Activated T-helper 17 cell treated with anti-CD3 and anti-CD28 coated beads, Interleukin-2, amount 50 U/mL, for 72 hours (primary cell): ENCODE measurements at places on chromosomes 2 and 18.

DNA sequence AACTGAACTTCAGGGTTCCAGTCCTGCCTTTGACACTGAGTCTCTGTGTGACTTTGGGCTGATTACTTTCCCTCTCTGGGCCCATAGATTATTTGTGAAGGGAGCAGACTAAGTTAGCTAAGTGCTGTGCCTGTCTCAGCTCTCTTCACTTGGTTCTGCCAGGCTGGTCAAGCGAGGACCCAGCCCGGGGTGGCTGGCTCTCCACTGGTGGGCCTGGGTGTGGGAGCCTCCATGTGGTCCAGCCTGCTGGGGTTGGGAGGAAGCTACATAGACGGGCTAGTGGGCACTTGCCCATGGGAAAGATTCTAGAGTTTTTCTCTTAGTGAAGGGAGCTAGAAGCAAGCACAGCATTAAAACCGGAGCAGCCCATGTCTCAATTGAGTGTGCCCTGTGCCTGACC lies 59.0 kb downstream of the DYSF start:
- no peak for ATAC-seq
- H3K27me3 ChIP-seq = peaks cover 6% of the 10 kb centered on the region
- H3K36me3 ChIP-seq = no peaks in the 10 kb centered on the region
- no peaks in the 10 kb centered on the region for H3K4me1 ChIP-seq

DNA sequence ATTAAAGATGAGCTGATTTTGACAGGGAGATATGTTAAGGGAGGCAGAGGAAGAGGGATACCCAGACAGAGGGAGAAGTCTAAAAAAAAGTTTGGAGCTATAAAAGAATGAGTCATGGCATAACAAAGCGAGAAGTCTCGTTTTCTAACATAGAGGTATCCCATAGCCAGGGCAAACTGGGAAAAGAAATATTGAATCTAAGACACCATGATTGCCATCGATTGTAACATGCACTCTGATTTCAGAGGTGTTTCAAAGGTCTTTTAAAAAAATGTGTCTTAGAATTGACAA lies 110.7 kb downstream of the MDH1 start:
- H3K27ac ChIP-seq = no peak overlapping the region
- H3K27me3 ChIP-seq = no peaks in the 10 kb centered on the region
- H3K4me3 ChIP-seq = no peak overlapping the region

- no peak for ATAC-seq
- no peaks in the 10 kb centered on the region for H3K27me3 ChIP-seq
- H3K27ac ChIP-seq = peak overlapping the region; percentile 99
- peak overlapping the region; percentile 93 for H3K4me3 ChIP-seq
- peaks cover 59% of the 10 kb centered on the region for H3K36me3 ChIP-seq
Measured at GRCh38 chr2:71332435-71332796, 834 bp downstream of the ZNF638 start.

DNA sequence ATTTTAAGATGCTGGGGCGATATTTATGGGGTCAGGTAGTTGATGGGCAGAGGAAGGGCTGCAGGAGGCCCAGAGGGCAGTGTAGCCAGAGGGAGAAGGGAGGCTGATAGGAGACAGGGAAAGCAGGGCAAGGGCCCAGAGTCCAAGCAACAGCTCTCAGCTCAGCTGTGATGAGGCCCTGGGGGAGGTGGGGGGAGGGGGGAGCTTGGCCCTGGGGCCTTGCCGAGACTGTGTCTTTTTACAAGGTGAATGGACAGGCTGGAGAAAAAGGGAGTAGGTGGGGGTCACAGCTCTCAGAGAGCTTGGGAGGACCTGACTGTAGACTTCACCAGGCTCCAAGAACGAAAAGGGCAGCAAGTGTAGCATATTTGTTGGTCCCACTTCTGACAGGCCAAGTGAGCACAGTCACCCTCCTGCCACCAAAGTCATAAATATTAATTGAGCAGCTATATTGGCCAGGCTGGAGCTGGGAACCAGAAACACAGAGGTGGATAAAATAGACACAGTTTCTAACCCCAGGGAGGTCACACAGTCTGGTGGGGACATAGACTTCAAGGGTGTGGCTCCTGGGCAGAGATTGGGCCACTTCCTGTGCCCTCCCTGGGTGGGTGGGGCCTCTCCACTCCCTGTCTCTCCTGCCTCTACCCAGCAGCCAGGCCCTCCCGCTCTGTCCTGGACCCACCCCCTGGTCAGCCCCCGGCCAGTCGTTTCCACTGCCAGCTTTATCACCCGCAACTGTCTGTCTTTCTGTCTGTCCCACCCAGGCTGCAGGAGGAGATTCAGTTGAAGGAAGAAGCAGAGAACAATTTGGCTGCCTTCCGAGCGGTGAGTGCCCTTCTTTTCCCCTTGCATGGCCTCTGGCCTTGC lies 1.4 kb downstream of the DES start:
- H3K4me3 ChIP-seq = no peak overlapping the region
- no peak overlapping the region for H3K27ac ChIP-seq
- peaks cover 16% of the 10 kb centered on the region for H3K27me3 ChIP-seq
- H3K4me1 ChIP-seq = no peaks in the 10 kb centered on the region
- no peaks in the 10 kb centered on the region for H3K36me3 ChIP-seq
- ATAC-seq = no peak

GRCh38 chr2:218010984-218011652 lies 8.3 kb upstream of the TNS1 start:
- H3K27me3 ChIP-seq = peaks cover 36% of the 10 kb centered on the region
- H3K36me3 ChIP-seq = no peaks in the 10 kb centered on the region
- ATAC-seq = no peak
- H3K4me1 ChIP-seq = no peaks in the 10 kb centered on the region

DNA sequence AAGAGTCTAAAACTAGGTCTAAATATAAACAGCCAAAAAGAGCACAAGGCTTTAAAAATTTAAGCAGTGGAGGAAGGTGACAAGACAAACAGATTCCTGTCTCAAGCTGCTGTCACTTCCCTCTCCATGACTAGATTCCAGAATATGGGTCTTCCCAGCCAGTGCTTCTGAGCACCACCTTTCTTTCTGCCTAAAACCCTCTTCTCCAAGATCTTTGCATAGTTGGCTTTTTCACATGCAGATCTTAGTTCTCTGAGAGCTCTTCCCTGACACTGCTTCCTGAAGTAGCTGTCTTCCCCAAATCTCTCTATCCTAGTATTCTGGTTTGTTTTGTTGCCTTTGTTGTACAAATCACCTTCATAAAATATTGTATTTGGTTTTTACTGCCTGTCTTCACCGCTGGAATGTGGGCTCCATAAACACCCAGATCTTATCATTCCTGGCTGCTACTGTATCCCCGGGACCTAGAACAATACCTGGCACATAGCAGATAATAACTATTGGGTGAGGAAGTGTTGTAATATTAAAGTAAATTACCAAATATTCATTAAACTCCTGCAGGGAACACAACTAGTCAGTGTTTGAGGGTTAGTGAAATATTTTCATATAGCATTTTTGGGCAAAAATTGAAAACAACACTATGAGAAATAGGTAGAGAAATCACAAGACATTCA lies 150.2 kb downstream of the CCDC85A start:
- no peak overlapping the region for H3K27ac ChIP-seq
- no peaks in the 10 kb centered on the region for H3K4me1 ChIP-seq
- ATAC-seq = no peak
- H3K36me3 ChIP-seq = no peaks in the 10 kb centered on the region
- no peak overlapping the region for H3K4me3 ChIP-seq

DNA sequence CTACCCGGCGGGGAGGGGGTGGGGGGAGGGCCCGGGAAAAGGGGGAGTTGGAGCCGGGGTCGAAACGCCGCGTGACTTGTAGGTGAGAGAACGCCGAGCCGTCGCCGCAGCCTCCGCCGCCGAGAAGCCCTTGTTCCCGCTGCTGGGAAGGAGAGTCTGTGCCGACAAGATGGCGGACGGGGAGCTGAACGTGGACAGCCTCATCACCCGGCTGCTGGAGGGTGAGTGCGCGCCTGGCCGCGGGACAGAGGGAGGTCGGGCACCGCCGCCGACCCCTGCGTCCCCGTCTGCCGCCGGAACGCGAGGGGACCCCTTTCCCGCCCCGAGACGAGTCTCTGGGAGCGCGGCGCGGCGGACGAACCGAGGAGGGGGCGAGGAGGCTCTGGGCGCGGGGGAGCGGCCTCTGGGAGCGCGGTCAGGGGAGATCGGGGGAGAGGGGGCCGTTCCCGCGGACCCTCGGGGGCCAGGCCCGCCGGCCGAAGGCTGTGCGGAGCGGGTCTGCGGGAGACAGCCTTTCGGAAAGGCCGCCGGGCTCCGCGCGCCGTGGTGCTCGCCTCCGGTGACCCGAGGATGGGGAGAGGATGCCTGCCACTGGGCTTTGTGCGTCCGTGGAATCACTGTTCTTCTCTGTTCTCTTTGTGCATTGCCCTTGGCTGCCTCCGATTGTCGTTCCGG lies 463 bp downstream of the PPP1CB start:
- H3K4me1 ChIP-seq = peaks cover 49% of the 10 kb centered on the region
- H3K36me3 ChIP-seq = peaks cover 58% of the 10 kb centered on the region
- H3K4me3 ChIP-seq = peak overlapping the region; percentile 96
- peak; percentile 41 for ATAC-seq

DNA sequence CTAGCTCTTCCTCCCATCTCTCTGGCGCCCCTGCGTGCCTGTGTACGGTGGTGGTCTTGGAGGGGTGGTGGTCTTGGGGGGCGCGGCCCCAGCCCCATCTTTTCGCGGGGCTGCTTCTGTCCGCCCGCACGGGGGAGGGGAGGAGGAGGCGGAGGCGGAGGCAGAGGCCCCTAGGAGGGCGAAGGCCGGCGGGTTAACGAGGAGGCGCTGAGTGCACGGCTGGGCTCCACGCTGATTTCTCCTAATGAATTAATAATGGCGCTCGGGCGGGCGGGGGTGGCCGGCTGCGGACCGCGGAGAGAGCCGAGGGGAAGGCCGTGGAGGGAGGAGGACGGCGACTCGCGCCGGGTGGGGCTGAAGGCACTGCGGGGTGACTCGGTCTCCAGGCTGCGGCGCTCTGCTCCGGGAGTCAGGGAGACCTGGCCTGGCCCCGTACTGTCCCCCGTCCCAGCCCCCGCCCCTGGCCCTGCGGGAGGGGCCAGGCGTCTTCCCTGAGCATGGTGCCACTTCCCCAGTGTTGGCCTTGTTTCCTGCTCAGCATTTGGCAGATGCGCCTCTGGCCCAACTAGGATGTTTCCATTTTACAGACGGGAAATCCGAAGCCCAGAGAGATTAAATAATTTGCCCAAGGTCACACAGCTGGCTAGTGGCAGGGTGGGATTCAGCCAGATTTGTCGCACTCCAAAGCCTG lies 6.0 kb downstream of the GAREM2 start:
- peaks cover 24% of the 10 kb centered on the region for H3K27me3 ChIP-seq
- H3K36me3 ChIP-seq = no peaks in the 10 kb centered on the region
- peaks cover 4% of the 10 kb centered on the region for H3K4me1 ChIP-seq
- ATAC-seq = peak; percentile 67

DNA sequence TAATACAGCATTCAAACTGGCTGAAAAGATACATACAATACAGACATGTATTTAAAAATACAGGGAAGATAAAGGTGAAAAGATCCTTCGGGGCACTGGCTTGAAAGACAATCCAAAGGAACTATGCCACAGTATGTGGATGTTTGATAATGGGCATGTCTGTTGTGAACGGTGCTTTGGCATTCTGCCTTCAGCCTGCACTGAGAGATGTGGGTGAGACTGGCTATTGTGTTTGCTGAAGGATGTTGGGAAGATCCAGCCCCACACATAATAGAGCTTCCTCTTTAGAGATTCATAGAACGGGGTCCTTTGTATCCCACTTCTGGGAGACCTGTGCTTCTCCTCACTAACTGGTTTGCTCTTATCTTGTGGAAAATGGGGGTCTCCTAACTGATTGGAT lies 65.1 kb upstream of the CXCR4 start:
- H3K27ac ChIP-seq = peak overlapping the region; percentile 75
- no peaks in the 10 kb centered on the region for H3K27me3 ChIP-seq
- H3K4me1 ChIP-seq = peaks cover 18% of the 10 kb centered on the region
- no peak overlapping the region for H3K4me3 ChIP-seq

- peak overlapping the region; percentile 90 for H3K4me3 ChIP-seq
- no peak for ATAC-seq
- H3K27ac ChIP-seq = peak overlapping the region; percentile 96
- peaks cover 46% of the 10 kb centered on the region for H3K4me1 ChIP-seq
- H3K27me3 ChIP-seq = no peaks in the 10 kb centered on the region
- peaks cover 61% of the 10 kb centered on the region for H3K36me3 ChIP-seq
Measured at GRCh38 chr2:197306696-197307040, 3.9 kb downstream of the ANKRD44 start.

DNA sequence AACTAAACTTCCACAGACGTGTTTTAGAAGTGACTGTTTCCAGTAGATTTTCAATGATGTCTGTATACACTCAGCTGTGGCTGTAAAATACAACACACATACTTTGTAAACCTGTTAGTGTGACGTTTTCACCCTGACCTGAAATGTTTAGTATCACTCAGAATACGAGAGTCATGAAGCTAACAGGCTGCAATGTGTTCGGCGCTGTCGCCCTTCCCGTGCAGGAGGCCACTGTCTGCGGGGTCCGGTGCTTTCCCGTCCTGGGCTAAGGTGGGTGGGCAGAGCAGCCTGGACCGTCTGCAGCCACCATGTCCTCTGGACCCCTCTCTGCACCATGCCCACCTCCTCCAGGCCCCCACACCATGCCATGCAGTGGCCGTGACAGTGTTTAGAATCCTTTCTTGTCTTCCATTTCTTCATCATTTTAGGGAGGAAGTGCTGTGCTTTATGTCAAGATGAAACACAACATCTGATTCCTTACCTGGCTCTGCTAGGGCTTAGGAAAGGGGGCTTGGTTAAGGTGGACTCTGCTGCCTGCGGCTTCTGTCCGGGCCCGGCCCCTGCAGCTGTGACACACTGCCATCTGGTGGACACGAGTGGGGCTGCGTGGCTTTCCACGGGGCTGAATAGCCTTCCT lies 53.8 kb upstream of the RBM44 start:
- no peaks in the 10 kb centered on the region for H3K27me3 ChIP-seq
- peak overlapping the region; percentile 21 for H3K4me3 ChIP-seq
- H3K27ac ChIP-seq = peak overlapping the region; percentile 88

- H3K4me1 ChIP-seq = no peaks in the 10 kb centered on the region
- no peak for ATAC-seq
- no peaks in the 10 kb centered on the region for H3K36me3 ChIP-seq
- no peak overlapping the region for H3K4me3 ChIP-seq
Measured at GRCh38 chr18:38948436-38948835, 1382.8 kb upstream of the CELF4 start.

- H3K27ac ChIP-seq = no peak overlapping the region
- H3K4me3 ChIP-seq = no peak overlapping the region
- H3K4me1 ChIP-seq = no peaks in the 10 kb centered on the region
- no peak for ATAC-seq
Measured at GRCh38 chr2:219916281-219916680, 288.9 kb downstream of the SLC4A3 start.

DNA sequence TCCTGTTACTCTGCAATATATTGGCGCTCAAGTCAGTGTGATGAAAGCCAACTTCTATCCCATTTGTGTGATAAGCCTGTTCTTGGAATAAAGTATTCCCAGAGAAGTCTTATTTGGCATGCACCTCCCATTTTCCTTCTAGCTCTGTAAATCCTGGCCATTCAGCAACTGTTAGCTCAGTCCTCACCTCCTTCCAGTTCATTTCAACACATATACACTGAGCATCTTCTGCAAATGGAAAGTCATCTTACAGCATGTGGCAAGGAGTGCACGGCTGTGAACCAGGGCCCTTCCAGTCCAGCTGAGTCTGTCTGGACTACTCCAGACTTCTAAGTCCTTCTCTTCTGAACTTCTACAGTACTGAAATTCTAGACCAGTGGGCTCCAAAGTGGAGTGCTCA lies 53.1 kb downstream of the SPATS2L start:
- no peak for ATAC-seq
- no peaks in the 10 kb centered on the region for H3K27me3 ChIP-seq
- H3K4me1 ChIP-seq = no peaks in the 10 kb centered on the region
- H3K36me3 ChIP-seq = no peaks in the 10 kb centered on the region
- H3K27ac ChIP-seq = no peak overlapping the region
